ENCODE measurements at places on chromosomes 5 and 9.

DNA sequence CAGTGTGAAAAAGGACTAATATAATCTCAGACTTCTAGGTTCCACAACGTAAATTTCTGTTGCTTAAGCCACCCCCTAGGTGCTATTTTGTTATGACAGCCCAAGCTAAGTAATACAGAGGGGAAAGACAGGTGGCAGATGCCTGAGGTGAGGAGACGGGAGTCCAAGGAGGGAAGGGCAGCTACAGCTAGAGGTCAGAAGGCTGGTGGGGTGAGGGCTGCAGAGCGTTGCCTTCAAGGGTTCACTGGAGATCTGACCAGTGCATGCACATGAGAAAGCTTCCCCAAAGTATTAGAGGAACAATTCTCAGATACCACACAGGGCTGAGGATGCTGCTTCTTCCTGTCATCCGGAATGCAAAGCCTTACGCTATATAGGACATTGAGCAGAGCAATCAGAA lies 104.7 kb upstream of the IRX4 start:
- no peak for DNase-seq

DNA sequence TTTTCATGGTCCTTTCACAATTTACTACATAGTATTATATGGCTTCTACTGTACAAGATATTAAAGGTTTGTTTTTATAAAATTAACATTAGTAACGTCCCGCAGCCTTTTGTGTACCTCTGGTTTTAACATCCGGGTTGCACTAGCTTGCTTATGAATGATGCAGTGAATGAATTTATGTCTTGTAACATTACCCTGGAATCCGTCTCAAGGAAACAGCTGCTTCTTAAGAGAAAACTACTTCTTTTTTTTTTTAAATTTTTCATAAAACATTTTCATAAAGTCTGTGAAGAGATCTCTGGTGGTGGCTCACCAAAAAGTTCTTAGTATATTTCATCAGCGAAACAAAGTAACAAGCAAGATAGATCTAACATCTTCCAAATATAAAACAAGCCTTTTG lies 23.6 kb downstream of the MARCHF3 start:
- DNase-seq, result no peak

GRCh38 chr5:44365345-44365744 lies 23.9 kb downstream of the FGF10 start:
- no peak for DNase-seq

DNA sequence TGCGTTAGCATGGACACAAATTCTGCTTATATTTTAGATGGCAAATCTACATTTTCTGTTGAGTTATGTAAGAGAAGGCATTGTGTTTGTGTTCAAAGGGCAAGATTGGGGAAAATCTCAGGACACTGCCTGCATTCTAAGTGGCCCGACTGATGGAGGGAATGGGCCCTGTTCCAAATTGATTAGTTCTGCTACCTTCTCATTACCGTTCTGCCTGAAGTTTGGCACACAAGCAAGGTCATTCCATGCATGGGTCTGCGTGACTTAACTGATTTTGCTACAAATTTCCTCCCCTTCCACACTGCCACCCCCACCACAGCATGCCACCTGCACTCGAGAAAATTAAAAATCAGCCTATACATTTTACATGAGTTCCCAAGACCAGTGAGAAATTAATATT lies 409.9 kb downstream of the BRINP1 start:
- no peak for DNase-seq

DNA sequence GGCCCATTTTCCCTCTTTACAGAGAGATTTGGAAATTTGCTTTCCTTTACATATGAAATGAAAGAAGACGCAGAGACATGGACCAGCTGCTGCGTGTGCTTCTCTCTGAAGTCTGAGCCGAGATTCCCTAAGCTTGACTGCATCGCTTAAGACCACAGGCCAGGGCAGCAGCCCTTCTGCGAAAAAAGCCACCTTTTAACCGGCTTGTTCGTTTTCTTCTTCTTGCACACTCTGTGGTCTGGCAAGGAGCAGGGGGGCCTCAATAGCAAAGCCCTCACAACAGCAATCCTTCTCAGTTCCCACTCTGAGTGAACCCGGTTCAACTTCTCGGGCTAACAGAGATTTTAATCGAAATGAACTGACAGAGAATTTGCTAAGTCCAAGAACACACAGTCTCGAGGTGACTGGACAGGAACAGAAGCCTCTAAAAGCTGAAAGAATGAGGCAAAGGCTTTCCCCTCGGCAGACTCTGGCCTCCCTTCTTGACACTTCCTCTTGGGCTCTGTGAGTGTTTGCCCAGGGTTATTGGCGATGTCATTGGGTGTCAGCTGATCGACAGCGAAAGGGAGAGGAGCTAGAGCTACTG lies 512.9 kb upstream of the KLF4 start:
- DNase-seq, result no peak

DNA sequence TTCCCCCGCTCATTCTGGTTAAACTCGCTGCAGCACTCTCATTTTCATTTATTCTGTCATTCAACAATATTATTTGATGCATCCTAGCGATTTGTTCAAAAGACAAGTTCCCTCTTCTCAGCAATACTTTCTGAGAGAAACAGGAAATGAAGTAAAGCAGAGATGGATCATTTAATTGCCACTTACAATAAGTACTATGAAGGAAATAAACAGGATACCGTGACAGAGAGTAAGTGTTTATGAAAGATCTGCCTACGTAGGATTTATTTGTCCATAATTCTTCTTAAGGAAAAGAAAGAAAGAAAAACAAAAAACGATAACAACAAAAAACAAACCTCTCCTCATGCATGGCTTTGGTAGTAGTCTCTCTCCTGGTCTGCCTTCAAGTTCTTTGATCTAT lies 406.8 kb upstream of the ZNF608 start:
- no peak for DNase-seq

DNA sequence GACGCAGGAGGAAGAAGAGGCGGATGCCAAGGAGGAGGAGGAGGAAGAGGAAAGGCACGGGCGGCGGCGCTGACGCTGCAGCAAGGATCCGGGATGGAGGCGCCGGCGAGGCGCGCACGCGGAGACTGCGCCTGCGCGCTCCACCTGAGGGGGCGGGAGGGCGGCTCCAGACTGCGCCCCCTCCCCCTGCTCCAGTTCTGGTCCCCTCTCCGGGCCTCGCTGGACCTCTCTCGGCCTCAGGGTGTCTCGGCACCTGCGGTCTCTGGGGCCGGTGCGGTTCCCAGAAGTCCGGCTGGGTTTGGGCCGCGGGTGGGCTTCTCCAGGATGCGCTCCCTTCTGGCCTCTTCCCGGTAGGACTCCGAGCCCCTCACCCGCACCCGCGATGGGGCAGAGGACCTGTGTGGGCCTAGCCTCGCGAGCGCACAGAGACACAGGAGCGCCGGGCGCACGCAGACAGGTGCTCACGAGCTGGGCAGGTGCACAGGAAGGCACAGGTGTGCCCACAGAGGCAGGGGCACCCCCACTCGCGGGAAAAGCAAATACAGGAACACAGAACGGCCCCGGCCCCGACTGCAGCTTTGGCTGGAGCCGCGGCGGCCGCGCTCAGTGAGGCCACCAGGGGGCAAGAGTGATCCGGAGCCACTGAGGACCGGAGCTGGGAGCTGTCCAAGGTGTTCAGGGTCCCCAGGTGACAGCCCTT lies at the start of gene NPDC1:
TSS of gene NPDC1 (minus strand) at position 90 of the 700 bp plus-strand sequence. CDS start 188 bp downstream, outside the sequence.
- DNase-seq, result peak; percentile 94

GRCh38 chr5:112338681-112339337 lies 80.3 kb downstream of the EPB41L4A start:
- no peak for DNase-seq

DNA sequence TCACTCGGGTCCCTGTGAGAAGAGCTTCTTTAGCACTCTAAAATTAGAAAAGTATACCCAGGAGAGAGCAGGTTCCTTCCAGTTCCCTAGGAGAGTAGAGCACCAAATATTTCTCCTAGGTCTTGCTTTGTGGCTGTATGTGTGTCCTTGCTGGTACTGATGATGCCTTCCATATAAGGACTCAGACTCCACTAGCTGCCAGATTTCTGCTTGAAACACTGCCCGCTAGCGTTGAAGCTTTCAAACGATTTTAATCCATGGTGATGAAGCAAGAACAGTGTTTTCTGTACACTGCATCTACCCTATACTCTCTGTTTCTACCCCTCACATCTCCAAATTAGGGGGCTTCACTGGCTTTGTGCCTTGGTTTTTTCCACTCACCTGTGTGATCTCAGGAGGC lies 2.4 kb upstream of the SMC2 start:
- no peak for DNase-seq

- no peak for DNase-seq
Observed at GRCh38 chr9:132241483-132241839, 79.6 kb downstream of the NTNG2 start.

Data from nephron progenitor cell (in vitro differentiated cells).